ENCODE measurements at places on chromosomes 6 and 20.
A peak's percentile ranks its signal among the peaks of the same experiment; 100 is the strongest.

GRCh38 chr6:5446362-5447075, 185.2 kb downstream of the FARS2 start:
- no peak for DNase-seq

DNA sequence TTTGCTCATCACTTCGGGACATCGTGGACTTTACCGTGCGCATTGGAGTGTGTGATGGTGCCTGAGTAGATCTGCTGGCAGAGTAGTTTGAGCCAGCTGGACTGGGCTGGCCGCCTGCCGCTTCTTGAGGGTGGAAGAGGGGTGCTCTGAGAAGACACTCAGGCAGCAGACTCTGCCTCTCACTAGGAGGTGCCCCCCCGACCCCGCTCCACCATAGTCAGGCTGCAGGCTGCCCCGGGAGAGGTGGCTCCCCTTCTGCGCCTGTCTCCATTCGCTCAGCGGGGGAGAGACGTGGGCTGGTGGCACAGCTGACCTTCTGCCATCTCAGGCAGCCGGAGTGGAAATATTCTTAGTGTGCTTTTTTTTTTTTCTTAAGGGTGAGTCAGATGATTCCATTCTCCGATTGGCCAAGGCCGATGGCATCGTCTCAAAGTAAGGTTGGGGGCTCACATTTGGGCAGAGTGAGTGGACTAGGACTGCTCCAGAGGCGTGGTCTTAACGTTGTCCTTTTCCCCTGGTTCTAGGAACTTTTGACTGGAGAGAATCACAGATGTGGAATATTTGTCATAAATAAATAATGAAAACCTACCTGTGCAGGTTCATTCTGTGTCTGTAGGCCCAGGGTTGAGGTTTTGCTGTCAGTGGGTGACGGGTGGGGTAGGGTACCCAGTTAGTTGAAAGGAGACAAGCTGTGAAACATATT, 1.2 kb downstream of the RPS21 start:
- DNase-seq = no peak

- no peak for DNase-seq
These were observed 49.5 kb downstream of the SOBP start for GRCh38 chr6:107539409-107539808.

GRCh38 chr6:5305968-5306626, 44.8 kb downstream of the FARS2 start:
- no peak for DNase-seq

DNA sequence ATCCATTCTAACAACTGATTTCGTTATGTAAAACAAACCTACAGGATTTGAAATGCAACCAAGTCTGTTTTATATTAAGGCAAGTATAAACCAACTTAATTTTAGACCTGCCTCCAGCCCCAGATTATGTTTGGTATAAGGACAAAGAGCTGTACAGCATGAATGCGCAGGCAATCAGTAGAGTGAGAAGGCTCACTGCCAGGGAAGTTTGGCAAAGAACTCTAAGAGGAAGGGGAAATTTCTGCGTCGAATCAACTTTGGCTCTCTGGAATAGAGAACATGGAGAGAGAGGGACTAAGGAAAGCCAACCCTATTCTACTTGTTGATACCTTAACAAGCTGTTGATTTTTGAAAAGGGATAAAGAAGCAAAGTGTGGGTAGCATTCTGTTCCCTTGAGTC, 96.9 kb upstream of the FOXO3 start:
- DNase-seq = no peak

GRCh38 chr20:43667341-43668132, 623 bp downstream of the MYBL2 start:
- no peak for DNase-seq

DNA sequence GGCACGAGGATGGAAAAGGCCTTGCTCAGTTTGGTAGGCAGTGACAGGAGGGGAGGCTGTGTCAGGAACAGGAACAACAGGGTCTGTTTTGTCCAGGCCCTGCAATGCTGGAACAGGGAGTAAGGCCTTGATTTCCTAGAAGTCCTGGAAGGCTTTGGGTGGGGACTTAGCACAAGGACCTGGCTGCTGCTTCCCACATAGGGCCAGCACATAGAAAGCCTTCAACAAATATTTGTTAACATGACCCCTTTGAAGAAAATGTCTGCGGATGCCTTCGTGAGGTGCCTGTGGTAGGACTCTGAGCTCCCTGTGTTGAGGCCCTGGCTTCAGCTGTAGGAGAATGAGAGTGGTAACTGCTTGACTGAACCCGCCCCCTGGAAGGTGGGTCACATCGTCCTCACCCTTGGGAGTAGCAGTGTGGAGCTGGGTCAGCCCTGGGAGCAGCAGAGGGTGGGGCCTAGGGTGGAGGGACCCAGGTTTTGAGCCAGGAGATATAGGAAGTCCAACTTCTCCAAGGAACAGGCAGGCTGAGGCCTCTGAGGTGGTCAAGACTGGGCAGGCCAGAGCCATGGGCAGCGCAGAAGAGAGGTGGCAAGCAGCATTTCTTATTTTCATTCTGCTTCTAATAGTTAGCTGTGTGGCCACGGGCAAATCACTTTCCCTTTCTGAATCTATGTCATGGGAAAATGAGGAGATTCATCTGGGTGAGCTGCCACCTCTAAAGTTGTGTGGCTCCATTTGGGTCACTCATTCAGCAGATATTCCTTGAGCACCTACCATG, 50.0 kb downstream of the CNBD2 start:
- DNase-seq = no peak

- no peak for DNase-seq
These were observed 62.0 kb downstream of the FHL5 start for GRCh38 chr6:96624957-96625356.

DNA sequence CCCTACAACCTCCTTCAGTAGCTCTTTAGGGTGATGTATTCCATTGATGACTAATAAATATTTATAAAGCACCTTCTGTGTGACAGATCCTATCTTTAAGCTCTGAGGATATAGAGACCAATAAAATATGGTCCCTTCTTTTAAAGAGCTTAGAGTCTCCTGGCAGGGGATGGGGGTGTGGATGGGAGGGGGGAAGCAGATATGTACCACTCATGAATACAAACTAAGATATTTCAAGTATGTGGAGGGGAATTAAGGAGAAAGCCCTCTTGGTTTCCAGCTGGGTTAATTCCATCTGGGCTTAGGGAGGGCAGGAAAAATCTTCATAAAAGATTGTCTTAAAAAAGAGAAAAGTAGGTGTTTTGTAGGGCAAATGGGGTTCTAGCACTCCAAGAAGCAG, 21.6 kb upstream of the FBXO9 start:
- DNase-seq = no peak

DNA sequence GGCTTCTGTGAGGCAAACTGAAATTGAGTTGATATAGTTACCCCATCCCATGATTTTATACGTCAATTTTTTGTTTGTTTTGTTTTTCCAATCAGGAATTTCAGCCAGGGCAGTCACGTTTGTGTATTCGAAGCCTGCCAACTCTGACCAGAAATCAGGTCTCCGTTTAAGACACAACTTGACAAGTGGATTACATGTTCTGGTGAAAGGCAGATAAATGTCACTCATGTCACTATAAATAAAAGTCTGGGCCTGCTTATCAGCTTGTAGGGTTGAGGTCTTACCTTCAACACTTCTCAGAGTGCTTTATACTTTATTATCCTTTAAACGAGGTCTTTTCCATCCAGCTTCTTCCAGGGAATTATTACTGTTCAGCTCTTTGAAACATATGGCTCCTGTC, 8.4 kb upstream of the XRN2 start:
- no peak for DNase-seq

- no peak for DNase-seq
These were observed 15.6 kb upstream of the NOL4L start for GRCh38 chr20:32600681-32601237.

DNA sequence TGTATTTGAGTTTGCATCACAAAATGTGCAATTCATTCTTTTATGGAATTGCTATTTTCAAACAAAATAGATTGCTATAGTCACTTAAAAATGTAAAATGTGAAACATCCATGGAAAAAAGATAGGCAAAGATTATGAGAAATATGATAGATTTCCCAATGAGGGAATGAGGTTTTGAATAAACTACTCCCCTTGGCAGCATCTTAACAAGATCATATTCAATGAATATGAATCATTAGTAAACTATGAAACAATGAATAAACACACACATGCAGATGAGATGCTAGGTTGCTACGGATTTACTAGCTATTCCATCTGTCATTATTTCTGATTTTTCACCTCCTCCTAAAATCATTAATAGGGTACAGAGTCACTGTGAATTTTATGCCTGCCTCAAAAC, 401.8 kb downstream of the PHF3 start:
- DNase-seq = no peak

- peak; percentile 61 for DNase-seq
These were observed 64.4 kb downstream of the GTF2H5 start for GRCh38 chr6:158232316-158233213.

DNA sequence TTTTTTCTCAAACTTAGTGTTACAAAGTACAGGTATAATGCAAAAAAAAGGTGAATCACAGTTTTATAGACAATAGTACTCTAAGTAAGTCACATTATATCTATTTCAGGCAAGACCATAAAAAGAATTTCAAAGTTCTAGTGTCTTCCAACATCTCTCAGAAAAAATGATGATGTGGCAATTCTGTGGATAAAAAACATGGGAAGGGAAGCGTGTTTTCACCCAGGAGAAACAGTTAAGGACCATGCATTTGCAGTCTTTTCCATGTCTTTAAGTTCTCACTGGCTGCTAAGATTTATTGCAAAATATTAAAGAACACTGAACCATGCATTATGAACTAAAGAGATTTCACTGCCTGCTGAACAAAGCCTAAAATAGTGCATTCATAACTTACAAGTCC, 1.8 kb downstream of the SSR1 start:
- DNase-seq = no peak

DNA sequence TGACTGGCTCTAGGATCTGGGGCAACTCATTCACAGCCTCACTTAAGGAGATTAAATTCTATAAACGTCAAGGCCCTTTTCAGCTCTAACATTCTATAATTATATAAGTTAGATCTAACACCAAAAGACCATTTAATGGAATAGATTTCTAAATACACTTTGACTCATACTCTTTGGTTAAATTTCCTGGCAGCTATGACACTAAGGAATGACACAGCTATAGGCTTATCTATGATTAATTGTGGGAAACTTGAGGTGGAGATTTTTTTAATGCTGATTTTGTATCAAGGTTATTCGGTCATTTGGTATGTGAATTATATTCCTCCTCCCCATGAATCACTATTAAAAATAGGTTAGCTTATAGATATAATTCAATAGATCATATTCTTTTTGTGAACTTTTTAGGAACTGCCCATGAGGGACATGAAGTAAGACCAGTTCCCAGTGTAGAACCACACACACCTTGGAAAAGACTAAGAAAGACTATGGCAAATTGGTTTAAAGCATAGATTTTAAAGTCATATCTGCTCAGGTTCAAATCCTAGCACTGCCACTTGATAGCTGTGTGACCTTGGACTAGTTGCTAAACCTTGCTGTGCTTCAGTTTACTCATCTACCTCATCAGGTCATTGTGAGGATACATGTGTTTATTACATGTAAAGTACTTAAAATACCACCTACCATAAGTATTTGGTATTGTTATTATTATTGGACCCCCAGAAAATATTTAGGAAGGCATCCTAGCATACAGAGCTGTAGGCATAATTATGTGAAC, 116.0 kb downstream of the CRYBG1 start:
- DNase-seq = no peak

DNA sequence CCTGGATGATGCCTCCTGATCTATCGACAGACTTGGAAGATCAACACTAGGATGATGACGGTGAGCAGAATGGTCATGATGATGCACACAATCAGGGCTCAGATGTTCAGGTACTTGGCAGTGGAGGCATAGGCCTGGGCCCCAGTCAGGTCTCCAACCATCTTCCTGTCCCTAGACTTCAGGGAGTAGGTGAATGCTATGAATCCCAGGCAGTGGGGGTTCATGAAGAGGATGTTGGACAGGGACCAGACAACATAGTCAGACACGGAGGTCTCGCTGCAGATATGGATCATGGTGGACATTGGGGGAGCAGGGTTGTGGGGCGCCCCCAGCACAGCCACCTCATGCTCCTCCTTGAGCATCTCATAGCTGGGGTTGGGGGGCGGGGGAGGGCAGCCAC, 27.5 kb downstream of the HLA-F start:
- DNase-seq = no peak

- DNase-seq = no peak
These were observed 256.9 kb downstream of the LRFN2 start for GRCh38 chr6:40330301-40330721.

GRCh38 chr6:24981386-24981760, 45.6 kb upstream of the RIPOR2 start:
- DNase-seq = no peak

DNA sequence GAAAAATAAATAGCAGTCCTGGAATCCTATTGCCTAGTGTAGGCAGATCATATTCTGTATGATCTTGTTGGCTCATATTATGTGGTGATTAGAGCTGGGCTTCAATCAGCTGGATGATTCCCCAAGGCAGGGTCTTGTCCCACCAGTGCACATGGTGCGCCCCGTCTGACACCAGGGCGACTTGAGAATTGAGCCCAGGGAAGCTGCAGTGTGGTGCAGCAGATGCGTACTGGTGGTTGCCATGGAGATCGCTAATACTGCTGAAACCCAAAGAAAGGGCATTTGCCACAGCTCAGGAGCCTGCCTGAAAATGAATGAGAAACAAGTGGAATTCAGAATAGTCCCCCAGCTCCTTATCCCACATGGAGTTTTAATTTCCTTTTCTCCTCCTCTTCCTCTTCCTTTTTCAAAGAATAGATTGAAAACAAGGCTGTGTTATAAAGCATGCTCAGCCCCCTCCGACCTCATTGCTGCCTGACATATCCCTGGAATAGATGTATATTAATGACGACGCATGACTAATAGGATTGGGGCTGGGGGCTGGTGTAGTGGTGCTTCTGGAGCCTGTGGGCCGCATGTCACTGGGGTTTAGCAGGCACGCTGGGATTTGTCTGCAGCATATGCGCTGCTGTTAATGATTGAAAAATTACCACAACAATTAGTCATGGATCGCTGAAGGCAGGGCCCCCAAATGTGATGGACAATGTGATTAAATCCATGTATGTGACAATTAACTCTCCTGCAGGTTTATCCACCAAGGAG, 210.5 kb downstream of the FARS2 start:
- no peak for DNase-seq

DNA sequence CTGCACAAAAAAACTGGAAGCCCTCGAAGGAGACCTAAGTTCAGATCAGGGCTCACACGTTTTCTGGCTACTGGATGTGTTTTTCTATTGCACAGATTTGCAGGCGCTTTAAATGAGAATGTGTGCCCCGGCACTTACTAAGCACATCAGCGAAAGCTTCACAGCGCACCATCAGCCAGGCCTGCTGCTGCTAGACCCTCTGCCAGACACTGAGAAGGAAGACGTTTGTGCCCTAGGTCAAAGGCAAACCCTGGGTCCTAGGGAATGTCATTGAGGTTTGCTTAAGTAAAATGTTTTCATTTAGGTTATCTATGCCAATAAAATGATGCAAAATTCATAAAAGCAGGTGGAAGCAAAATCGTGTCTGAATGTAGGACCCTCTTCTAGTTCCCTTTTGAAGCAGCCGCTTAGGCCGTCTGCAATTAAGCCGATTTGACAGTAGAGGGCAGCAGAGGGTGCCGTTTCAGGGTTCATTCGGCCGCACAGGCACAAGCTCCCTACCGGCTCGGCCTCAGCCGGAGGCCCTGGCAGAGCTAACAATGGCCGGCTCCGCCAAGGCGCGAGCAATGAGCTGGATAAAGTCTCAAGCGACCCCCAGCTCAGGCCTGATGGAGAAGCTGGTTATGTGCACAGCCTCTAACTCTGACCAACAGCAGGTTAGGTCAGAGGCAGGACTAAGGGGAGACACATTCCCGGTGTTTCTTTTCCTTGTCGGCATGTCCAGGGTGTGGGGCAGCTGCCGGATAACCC, 107.2 kb upstream of the FOXA2 start:
- peak; percentile 74 for DNase-seq

- DNase-seq = no peak
These were observed 18.3 kb downstream of the BTN2A1 start for GRCh38 chr6:26475823-26476729.
